SK-MEL-5 (cell line): ENCODE measurements at places on chromosomes 16 and 17. TPM values are rescaled to one million over a fixed set of nuclear protein-coding genes. Genes with fewer than 3 reads are reported as not detected.

EFCAB5 gene
- 0.08 and 1.8 TPM in 2 replicates for total RNA-seq

TM4SF5 gene
- total RNA-seq, result not detected in 2 replicates

NPIPB4 gene
- 11.6 and 21.6 TPM in 2 replicates for total RNA-seq

TBC1D3G gene
- not detected in 2 replicates for total RNA-seq

PMFBP1 gene
- total RNA-seq, result 0.29 TPM in 1 of 2 replicates, not detected in the other

ADAM11 gene
- total RNA-seq, result 7.6 and 8.6 TPM in 2 replicates

CCL17 gene
- 1.8 and 2.1 TPM in 2 replicates for total RNA-seq
